A549 (cell line): ENCODE measurements at places on chromosomes 6 and 20.

- peak; percentile 15 for DNase-seq
These were observed 146.9 kb upstream of the SGK1 start for GRCh38 chr6:134464690-134465411.

- DNase-seq = no peak
These were observed 23.0 kb downstream of the RALY start for GRCh38 chr20:34016736-34017135.

GRCh38 chr6:155782739-155783459 lies 327.3 kb upstream of the NOX3 start:
- no peak for DNase-seq

- DNase-seq = no peak
These were observed 105.0 kb downstream of the MRPL14 start for GRCh38 chr6:44022296-44022661.

DNA sequence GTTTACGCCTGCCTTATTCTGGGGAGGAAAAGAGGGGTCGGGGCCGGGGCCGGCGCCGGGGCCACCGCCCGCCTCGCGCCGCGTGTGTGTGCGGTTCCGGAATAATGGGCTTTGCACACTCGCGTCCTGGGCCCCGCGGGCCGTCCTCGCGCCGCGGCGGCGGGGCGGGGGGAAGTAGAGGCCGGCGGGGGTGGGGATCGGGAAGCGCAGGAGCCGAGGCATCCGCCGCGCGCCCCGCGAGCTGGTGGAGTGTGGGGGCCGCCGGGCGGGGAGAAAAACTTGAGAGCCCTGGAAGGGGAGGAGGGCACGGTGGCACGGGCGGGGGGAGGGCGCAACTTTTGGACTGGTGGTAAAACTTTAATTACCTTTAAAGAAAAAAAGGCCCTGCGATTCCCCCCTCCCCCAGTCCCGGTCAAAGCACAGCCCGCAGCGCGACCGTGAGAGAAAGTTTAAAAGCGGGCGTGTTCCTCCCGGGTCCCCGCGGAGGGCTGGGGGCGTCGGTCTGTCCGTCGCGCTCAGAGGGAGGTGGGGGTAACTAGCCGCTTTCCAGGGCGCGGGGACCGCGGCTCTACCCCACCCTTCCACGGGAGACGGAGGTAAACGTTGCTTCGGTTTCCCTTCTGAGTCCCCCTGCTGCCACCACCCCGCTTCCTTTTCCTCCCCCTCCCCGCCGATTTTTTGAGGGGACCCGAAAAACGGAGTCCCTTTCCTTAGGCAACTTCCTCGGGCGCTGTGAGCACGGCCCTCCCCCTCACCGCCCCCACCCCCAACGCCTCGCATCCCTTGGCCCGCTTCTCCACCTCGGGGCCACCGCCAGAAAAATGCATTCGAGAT lies 1.9 kb downstream of the L3MBTL3 start:
- DNase-seq = peak; percentile 10

DNA sequence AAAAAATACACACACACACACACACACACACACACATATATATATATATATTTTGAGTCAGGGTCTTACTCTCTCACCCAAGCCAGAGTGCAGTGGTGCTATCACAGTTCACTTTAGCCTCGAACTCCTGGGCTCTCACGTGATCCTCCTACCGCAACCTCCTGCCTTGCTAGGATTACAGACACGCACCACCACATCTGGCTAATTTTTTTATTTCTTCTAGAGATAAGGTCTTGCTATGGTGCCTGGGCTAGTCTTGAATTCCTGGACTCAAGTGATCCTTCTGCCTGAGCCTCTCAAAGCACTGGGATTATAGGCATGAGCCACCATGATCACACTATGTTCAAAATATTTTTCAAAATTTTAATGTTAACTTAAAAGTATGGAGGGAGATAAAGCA lies 43.5 kb downstream of the NUP153 start:
- DNase-seq = no peak

DNA sequence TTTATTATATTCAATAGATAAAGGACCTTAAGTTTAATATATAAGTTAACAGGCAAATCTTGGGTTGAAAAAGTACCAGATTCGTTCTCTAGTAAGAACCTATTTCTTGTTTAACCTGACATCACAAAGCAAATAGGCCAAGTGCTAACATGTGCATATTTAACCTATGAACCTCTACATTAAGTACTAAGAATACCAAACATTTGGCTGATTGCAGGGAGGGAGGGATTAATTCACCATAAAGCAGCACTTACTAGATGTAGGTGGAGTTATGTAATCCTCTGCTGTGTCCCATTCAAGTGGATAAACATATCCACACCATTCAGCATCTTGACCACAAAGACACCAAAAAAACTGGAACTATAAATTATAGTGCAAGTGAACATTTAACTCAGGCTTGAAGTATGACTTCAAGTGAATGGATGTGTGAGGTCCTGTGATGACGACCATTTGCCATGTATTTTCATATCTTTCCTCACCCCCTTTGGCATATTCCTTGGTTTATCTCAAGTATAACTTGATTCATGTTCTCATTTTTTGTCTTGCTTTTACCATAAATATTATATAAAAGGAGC lies 10.2 kb downstream of the STX11 start:
- no peak for DNase-seq

- DNase-seq = no peak
These were observed 158.5 kb downstream of the PHACTR1 start for GRCh38 chr6:12875051-12875450.

- DNase-seq = peak; percentile 48
These were observed at the start of gene ZSCAN9 for GRCh38 chr6:28225056-28225834. Gene ZSCAN9 (plus strand): TSS chr6:28225275. CDS start chr6:28227085, 1,810 bp downstream.

- peak; percentile 4 for DNase-seq
These were observed 317.8 kb downstream of the CENPW start for GRCh38 chr6:126657561-126658175.

GRCh38 chr20:63234693-63235398 lies 859 bp upstream of the BIRC7 start:
- peak; percentile 63 for DNase-seq

DNA sequence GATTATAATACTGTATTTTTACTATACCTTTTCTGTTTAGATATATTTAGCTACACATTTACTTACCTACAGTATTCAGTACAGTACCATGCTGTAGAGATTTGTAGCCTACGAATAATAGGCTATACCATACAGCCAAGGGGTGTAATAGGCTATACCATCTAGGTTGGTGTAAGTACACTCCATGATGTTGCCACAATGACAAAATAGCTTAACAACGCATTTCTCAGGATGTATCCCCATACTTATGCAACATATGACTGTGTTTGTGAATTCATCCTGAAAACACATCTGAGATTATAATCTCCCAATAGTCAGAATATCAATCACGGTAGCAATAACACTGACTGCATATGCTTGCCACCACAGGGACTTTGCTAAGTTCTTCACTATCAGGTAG lies 20.7 kb downstream of the B4GALT5 start:
- no peak for DNase-seq
